ENCODE measurements at places on chromosomes 2 and 18.

GRCh38 chr2:31920962-31921361 lies 89.8 kb downstream of the MEMO1 start:
- DNase-seq, result no peak

GRCh38 chr2:120979398-120979797 lies 243.7 kb downstream of the GLI2 start:
- no peak for DNase-seq

DNA sequence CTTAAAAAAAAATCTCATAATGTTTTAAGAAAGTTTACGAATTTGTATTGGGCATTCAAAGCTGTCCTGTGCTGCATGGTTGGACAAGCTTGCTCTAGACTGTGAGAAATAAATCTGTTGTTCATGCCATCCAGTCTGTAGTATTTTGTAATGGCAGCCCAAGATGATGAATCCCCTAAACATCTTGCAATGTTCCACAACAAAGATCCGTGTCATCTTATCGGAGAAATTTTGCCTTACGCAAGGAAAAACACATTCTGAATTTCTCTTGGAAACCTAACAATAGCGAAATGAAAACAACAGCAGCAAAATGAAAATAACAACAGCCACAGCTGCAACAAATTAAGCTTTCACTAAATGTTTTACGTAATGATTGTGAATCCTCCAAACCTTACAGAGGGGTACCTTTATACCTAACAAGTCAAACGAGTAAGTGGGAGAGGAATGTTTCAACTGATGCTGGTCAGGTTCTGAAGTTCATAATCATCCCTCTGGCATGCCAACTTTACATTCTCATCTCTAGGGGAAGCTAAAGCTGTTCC lies 76.1 kb upstream of the RNU4ATAC start:
- DNase-seq, result no peak

DNA sequence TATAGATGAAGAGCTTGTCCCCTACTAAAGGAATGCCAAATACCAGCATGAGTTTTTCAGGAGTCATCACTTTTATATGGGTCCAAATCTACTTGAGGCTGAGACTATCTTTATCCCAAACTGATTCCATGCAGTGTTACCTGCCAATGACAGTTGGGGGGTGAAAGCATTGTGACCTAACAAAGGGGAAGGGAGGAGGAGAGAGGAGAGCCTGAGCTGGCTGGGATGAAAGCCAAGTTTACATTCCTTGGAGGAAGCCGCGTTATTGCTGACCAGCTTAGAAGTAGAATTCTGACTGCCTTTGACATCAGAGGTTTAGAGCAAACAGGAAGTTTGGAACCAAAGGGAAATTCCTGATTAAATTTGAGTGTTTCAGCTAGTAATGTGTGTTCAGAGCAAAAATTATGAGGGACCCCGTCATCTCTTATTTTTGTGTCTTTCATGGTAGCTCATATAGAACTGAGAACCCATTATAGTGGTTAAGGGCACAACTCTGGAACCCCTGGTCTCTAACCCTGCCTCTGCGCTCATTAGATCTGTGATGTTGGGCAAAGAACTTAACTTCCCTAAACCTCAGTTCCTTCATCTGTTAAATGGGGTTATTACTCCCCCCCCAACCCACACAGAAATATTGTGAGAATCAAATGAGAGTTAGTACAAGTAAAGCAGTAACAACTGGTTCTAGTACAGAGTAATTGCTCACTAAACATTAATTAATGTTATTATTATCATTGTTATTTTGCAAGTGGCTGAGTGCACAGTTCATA lies 199.3 kb upstream of the EPAS1 start:
- DNase-seq, result peak; percentile 79

DNA sequence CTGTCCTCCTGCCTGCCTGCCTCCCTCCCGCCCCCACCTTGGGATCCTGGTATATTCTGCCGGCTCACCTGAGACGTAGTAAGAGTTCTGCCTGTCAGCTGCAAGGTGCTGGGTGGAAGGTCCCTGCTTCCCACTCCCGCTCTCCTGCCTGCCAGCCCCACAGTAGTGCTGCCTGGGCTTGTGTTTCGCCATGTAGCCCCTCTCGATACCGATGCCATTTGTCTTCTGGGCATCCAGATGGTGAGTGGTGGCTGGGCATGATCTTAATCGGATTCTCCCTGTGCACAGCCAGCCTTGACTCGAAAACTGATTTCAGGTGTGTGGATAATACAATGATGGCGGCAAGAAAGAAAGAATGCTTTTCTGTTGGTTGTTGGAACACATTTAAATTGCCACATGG lies 184.9 kb downstream of the AGAP1 start:
- DNase-seq, result no peak

GRCh38 chr2:196356332-196356731 lies 185.0 kb upstream of the STK17B start:
- DNase-seq, result no peak

DNA sequence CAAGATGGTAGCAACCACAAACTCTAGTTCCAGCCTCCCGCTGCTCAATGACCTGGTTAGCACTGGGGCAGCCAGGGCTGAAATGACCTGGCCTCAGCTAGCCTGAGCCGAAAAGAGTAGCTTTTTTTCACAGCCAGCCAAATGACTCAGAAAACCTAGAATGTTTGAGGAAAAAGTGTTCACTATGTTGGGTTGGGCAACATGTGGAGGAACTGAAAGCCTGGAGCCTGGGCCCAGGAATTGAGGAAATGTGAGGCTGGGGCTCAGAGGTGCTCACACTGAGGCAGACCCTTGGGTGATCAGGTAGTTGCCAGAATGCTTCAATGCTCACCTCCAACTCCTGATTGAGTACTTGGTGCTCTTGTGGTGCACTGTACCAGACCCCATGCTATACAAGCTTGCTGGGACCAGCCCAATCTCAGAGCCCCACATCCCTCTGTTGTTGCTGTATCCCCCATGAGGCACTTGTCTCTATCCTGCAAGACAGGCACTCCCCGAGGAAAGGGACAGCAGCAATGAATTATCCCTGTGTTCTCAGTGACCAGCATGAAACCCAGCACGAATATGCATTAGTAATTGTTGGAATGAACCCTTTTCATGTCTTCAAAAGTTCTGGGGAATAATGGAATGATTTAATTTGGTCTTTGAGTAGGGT lies 116.2 kb downstream of the USP34 start:
- DNase-seq, result no peak

- peak; percentile 27 for DNase-seq
Observed at GRCh38 chr18:54358495-54359040, 862 bp downstream of the C18orf54 start.

DNA sequence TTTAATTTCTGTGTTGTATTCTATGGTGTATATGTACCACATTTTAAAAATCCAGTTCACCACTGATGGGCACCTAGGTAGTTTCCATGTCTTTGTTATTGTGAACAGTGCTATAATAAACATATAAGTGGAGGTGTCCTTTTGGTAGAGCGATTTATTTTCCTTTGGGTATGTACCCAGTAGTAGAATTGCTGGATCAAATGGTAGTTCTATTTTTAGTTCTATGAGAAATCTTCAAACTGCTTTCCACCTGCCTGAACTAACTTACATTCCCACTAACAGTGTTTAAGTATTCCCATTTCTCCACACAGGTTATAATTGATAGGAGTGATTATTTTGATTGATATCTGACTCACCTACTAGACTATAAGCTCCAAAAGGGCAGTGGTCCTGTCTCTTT lies 148.2 kb downstream of the BABAM2 start:
- DNase-seq, result no peak

DNA sequence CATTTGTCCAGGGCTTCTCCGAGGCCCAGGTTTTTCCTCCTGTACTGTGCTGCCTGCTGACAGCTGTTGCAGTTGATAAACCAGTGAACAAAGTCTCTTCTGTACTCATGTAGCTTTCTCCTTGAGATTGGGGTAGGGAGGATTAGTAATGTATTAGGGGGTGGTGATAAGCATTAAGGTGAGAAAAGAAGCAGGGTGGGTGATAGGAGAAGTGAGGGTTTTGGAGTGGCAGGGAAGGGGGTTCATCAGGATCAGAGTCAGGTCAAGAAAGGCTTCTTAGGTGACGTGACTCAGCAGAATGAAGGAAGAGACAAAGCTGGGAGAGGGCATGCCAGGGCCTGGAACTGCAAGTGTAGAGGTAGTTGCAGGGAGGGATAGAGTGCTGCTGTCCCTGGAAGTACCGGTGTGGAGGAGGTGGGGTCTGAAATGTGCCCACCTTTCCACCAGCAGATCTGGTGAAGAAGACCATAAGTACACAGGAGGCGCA lies 48.7 kb downstream of the PKP4 start:
- peak; percentile 69 for DNase-seq

DNA sequence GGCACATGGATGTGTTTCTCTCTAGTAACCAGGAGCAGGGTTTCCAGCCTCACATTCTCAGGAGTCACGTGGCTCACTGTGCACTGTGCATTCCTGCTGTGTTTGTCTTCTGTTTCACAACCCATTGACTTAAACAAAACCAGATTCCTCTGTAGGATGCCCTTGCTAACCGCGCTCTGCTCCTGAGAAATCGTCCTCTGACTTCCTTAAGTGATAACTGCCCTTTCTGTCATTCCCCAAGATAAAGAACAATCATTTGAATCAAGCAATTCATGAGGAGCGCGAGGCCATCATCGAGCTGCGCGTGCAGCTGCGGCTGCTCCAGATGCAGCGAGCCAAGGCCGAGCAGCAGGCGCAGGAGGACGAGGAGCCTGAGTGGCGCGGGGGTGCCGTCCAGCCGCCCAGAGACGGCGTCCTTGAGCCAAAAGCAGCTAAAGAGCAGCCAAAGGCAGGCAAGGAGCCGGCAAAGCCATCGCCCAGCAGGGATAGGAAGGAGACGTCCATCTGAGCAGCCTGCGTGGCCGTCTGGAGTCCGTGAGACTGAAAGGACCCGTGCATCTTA lies 60.2 kb downstream of the RALBP1 start:
- DNase-seq, result no peak

DNA sequence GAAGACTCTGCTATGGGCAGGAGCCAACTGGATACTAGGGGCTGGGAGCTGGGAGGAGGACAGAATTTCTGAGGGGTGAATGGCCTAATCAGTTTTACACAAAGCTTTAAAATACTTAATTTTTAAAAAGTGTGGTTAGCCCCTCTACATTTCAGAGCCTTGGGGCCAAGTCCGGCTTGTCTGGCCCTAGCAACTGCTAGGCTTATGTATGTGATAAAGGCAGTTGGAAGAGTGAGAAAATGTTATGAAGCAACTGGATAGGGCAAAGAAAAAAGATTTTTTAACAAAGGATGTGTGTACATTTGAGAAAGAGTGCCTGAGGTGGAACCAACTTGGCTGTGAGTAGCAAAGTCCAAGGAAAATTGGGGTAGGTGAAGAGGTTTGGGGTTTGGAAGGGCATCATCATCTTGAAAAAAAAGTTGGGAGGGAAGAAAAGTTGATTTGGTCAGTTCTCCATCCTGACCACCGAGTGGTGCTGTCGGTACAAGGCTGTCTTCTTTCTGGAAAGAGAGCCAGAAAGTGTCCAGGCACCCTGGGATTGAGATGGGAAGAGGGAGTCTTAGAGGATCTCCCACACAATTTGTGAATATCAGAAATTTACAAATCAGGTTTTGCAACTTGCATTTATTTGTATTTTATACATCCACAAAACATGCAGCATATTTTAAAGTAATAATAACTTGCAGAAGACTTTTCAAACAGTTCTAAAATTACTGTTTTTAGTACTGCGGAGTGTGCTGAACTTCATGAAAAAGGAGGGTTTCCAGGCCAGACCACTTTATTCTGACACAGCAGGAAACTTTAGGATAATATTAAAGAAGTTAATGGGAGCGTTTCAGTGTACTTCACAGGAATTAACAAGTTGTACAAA lies 10.5 kb upstream of the CDK15 start:
- peak; percentile 68 for DNase-seq

- DNase-seq, result no peak
Observed at GRCh38 chr2:48829036-48829435, 73.5 kb upstream of the LHCGR start.

DNA sequence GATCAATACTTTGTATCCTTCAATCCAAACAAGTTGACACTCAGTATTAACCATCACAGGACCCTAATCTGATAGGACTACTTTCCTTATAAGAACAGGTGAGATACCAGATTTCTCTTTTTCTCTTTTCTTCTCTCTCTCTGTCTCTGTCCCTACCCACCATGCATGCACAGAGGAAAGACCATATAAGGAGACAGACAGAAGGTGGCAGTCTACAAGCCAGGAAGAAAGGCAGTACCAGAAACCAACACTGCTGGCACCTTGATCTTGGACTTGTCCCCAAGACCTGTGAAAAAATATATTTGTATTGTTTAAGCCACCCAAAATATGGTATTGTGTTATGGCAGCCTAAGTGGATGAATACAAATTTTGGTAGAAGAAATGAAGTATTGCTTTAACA lies 156.2 kb upstream of the KCNH7 start:
- DNase-seq, result no peak

DNA sequence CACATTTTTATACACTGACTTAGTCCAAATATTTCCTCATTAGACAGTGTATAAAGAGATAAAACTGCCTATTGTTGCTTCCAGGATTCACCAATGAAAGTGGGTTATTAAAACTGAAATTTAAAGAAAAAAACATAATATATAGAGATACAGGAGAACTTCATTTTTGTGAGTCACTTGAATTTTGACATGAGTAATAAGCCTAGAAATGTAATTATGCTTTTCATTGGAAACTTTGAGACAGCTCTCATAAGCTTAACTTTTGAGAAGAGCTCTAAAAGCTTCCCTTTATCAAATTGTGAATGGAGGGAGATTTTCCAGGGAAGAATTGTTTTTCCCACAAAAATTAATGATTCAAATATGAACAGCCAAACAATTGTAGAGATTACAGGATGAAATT lies 14.1 kb downstream of the DYNC2LI1 start:
- no peak for DNase-seq

DNA sequence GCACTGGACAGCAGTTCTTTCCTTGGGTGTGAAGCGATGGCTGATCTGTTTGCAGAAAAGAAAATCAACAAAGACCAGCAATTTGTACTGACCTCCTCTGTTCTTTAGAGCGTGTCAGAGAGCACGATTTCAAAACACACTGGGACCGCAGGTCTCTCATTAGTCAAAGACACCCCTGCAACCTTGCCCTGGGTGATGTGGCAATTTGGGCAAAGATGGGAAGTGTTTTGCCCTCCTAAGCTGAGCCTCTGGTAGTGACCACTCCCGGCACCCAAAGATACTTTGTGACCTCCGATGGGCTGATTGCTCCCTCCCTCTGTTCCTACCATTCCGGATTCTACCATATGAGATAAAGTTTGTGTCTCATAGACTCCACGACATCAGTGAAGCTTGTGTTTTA lies 18.2 kb upstream of the CLIP4 start:
- DNase-seq, result no peak

DNA sequence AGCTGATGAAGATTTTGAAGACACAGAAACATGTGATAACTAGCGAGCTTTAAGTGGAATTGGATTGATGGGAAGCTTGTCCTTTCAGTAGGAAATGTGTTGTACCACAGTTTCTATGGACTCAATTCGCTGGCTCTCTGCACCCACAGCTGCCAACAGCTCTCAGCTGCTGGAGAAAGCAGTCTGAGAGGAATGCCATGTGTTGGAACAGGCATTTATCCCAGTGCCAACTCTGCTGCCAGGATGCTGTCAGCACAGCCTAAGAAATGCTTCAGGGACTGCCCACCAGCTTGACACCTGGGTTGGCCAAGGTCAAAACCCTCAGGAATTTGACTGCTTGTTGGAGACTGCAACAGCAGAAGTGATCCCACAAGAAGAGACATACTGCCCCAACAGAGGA lies 193.0 kb upstream of the THSD7B start:
- no peak for DNase-seq

GRCh38 chr18:49400398-49401072 lies 59.9 kb downstream of the DYM start:
- no peak for DNase-seq
